ENCODE measurements at places on chromosomes 5 and 9. TPM values are rescaled to one million over a fixed set of nuclear protein-coding genes. Genes with fewer than 3 reads are reported as not detected.

GRCh38 chr9:98990181-98990870, 46.6 kb downstream of the COL15A1 start:
- DNase-seq: no peak

DNA sequence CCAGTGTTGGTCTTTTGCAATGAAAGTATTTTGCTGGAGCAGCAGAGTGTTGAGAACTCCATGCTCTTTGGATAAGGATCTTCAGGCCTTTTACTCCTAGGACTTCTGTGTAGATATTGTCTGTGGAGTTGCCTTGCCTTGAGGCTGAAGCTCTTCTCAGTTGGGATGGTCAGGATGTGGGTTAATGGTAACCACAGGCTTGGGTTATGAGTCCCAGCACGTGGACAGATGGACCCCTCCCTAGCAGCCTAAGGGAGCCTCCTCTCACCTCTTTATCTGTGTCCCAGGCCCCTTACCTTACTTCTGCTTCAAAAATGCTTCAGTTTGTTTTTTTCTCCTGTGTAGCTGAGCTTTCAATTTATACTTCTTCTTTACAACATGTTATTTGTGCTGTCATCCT, 109.9 kb downstream of the MEGF10 start:
- DNase-seq: no peak

The COL5A1 gene
- polyA plus RNA-seq: 360 TPM

GRCh38 chr5:118043531-118043930, 944.8 kb downstream of the DTWD2 start:
- no peak for DNase-seq

The FOXD4L6 gene
- polyA plus RNA-seq: not detected

The HIGD2A gene
- 157 TPM for polyA plus RNA-seq

- no peak for DNase-seq
Measured at GRCh38 chr9:19050637-19051591, 1.7 kb downstream of the RRAGA start.

The ANKRD34B gene
- polyA plus RNA-seq: 0.31 TPM

DNA sequence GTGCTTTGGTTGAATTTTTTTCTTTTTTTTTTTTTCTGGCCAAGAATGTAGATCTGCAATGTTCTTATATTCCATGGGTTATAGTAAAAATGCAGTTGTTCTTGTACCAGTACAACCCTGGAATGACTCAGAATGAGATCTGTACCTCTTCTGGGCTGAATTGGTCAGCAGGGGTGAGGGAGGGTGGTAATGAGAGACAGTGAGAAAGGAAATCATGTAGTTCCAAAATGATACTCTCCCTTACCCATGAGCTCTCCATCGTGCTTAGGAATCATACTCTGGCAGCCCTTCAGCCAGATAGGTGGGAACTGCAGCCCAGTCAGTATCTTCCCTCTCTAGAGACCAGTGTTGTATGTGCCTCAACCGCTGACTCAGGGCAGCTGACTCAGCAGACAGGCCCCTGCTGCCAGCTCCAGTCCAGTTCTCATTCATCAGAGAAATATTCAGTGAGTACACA, 2.1 kb upstream of the GLIS3 start:
- DNase-seq: no peak

Measured in muscle of arm (tissue), 14 donors.